ENCODE measurements at places on chromosomes 6 and 20.

DNA sequence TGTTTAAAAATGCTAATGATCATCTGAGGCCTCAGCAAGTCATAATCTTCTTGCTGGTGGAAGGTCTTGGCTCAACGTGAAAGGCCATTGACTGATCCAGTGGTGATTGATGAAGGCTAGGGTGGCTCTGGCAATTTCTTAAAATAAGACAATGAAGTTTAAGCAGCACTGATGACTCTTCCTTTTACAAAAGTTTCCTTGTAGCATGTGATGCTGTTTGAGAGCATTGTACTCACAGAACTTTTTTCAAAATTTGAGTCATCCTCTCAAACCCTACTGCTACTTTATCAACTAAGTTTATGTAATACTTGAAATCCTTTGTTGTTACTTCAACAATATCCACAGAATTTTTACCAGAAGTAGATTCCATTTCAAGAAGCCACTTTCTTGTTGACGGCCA is 382.3 kb downstream of the ESR1 start:
- no peak for DNase-seq

DNA sequence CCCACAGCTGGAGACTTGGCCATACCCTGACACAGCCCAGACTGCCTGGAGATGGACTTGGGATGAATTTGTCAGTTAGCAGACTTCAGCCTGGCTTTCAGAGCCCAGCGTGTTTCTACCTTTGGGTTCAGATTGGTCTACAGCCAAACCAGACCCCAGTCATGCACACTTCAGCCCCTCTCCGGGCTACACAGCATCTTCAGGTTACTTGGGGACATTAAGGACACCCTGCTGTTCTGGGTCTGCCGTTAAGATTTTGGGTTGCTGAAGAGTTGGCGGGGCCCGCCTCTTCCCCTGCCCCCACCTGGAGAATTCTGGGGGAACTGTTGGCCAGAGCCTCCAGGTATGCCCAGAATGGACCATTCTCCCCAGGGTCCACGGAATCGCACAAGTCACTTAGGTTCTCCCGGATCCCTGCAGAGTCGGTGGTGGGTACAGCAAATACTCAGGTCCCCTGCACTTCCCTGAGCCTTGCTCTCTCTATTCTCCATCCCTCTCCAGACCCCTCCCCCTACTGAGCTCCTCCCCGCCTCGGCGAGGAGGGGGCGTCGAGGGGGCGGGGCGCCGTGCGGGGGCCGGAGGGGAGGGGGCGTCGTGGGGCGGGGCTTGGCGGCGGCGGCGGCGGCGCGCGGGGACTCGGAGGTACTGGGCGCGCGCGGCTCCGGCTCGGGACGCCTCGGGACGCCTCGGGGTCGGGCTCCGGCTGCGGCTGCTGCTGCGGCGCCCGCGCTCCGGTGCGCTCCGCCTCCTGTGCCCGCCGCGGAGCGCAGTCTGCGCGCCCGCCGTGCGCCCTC is at the start of gene PTK7:
Gene PTK7 (plus strand): TSS at position 645 of the 794 bp plus-strand sequence. CDS start 175 bp downstream, outside the sequence.
- DNase-seq, result peak; percentile 88

DNA sequence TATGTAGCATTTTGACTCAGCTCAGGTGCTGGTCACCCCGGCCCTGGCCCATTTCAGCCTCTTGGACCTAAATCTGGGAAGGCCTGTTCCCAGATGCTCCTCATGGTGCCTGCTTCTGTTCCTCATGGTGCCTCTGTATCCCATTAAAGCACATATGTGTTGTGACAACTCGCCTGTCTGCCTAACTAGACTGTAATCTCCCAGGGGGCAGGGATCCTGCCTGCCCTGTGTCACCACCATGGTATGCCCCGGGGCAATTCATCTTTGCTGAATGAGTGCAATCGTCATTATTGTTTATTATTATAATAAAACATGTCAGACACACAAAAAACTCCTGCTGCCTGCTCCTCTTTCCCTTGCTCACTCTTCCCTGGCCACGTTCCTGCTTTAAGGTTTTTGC is 62.0 kb downstream of the ZFP64 start:
- DNase-seq, result no peak

DNA sequence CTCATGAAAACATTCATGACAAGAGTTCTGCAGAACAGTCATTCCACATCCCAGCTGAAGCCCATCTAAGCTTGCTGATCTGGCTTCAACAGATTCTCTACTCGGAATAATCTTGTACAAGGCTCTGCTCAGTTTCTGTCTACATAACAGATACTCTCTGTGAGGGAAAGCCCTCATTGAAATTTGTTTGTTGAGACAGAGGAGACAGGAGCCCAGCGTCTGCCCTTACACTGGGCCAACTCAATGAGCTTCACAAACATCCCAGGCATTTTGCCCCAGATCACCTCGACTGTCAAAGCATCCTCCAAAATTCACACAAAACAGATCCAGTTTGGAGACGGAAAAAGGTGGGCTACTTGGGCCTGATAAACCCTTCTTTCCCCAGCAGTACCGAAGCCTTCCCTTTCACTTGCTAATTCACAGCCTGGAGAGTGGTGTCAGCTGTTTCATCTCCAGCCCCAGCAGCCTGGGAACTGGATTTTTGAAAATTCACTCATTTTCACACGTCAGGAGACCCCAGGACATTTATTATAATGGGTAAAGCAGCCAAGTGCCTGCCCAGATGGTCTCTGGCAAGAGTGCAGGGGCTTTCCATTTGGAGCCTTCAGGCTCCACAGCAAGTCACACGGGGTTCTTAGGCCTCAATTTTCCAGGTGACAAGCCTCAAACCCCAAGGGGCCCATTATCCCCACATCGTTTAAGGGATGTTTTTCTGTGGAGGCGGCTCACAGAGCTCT is 7.3 kb downstream of the CCDC167 start:
- DNase-seq, result peak; percentile 85

DNA sequence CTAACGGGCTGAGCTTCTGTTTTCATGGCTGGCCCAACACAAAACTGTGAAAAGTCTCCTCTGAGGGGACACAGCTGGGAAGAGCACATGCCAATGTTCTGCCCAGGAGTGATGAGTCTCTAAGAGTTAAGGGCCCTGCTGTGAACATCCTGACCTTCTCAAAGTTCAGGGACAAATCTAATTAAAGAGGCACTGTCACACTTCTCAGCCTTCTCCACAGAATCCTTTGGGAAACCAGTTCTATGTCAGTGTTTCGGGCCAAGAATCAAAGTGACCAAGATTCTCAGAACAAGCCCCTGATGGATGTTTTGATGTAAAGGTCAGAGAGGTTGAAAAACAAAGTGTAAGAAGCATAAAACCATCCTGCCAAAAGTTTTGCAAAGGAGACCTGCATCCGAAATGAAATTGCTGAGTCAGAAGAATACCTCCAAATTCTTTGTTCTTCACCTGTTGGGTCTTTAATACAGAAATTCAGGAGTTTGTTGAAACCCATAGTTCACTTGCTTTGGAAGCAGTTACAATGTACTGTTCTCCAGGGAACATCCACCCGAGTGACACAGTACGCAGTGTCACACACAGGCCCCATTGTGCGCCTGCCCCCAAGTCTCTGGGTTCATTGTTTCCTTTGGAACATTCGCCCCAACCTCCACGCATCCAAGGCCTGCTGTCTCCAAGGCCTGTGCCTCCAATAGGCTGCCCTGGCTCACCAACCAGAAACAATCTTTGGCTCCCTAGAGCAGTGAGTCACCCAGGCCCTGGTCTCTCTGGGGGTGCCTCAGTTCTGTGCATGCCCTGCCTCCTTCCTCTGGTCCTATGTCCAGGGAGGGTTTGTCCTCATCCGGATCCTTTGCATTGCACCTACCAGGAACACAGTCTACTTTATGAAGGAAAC is 65.5 kb upstream of the QKI start:
- no peak for DNase-seq

DNA sequence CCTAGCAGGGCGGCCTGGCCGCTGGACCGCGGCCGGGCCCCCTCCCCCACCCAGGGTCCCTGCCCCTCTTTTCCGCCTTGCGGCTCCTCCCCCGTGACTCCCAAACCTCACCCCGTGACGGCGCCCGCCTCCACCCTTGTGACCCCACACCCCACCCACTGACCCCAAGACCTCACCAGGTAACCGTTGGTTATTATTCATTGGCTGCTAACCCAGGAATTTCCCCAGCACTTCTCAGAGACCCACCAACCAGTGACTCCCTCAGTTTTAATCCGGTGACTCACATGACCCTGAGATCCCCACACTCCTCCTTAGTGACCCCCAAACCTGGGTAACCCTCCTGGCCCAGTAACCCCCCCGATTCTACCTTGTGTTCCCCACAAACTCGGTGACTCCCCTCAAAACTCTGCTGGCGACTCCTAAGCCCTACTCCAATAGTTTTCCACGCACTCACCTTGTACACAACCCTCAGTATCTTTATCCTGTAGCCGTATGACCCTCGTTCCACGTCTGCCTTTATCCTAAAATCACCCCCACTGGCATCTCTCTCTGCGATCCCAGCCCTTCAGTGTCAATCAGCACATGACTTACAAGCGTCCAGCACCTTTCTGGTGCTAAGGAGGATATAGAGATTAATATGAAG is 534 bp downstream of the ZNF76 start:
- peak; percentile 69 for DNase-seq

GRCh38 chr20:3115190-3116107 is 30.9 kb upstream of the AVP start:
- peak; percentile 62 for DNase-seq

- DNase-seq, result no peak
Measured at GRCh38 chr6:69820018-69820417, 23.2 kb upstream of the LMBRD1 start.

DNA sequence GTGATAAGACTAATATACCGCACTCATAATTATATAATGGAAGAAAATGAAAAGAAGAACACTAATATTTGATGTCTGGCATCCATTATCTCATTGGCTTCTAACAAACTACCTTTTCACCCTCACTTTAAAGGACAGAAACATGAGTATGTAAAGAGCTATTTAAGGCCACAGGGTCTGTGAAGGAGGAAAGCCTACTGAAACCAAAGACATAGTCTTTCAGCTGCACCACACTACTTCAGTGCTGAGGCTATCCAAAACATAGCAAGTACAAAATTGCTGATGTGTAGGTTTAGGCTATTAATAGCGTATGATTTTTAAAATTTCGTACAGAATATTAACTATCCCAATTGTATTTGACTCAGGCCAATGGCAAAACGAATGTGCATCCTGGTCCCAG is 38.2 kb upstream of the SLC2A12 start:
- no peak for DNase-seq

DNA sequence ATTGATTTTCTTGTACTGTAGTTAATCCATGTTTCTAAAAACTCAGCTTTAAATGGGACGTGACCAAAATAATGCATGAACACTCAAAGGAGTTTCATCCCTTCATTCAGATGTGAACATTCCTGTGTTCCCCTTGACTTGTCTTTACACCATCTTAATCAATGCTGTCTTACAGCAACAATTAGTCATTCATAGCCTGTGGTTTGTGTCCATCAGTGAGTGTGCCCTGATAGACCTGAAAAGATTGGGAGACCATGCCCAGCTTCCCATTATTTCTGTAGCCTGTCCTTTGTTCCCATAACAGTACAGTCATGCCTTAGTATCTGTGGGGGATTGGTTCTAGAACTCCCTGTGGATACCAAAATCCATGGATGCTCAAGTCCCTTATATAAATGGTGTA is 23.9 kb downstream of the NT5E start:
- no peak for DNase-seq

- no peak for DNase-seq
Measured at GRCh38 chr6:163585932-163586437, 171.5 kb downstream of the QKI start.

GRCh38 chr20:52124821-52125220 is 66.8 kb downstream of the ZFP64 start:
- DNase-seq, result no peak

- DNase-seq, result no peak
Measured at GRCh38 chr6:155142168-155143028, 121.4 kb upstream of the CLDN20 start.

- DNase-seq, result peak; percentile 79
Measured at GRCh38 chr20:57390604-57391438, at the start of gene RBM38. Gene RBM38, plus strand, starts transcription at chr20:57391396. Its CDS starts 186 bp downstream, at chr20:57391582.

- DNase-seq, result no peak
Measured at GRCh38 chr6:33132081-33132524, 56.3 kb downstream of the HLA-DPB1 start.

GRCh38 chr20:237929-238328 is 10.9 kb downstream of the DEFB129 start:
- DNase-seq, result no peak

- DNase-seq, result peak; percentile 58
Measured at GRCh38 chr6:107716688-107717089, 107.4 kb downstream of the SCML4 start.

DNA sequence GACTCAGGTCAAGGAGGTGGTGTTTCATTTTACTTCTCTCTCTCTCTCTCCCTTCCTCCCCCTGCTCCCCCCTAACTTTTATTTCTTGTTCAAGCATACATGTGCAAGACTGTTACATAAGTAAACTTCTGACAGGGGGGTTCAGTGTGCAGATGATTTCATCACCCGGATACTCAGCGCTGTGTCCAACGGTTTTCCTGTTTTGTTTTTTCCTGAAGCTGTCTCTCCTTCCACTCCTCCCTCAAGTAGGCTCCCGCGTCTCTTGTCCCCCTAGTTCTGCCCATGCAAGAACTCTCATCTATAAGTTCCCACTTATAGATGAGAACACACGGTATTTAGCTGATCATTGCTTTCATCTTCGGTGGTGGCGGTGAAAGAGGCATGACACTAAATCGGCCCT is 751.9 kb upstream of the DEFB115 start:
- no peak for DNase-seq

GRCh38 chr6:9848094-9848493 is 566.8 kb downstream of the TFAP2A start:
- no peak for DNase-seq

DNA sequence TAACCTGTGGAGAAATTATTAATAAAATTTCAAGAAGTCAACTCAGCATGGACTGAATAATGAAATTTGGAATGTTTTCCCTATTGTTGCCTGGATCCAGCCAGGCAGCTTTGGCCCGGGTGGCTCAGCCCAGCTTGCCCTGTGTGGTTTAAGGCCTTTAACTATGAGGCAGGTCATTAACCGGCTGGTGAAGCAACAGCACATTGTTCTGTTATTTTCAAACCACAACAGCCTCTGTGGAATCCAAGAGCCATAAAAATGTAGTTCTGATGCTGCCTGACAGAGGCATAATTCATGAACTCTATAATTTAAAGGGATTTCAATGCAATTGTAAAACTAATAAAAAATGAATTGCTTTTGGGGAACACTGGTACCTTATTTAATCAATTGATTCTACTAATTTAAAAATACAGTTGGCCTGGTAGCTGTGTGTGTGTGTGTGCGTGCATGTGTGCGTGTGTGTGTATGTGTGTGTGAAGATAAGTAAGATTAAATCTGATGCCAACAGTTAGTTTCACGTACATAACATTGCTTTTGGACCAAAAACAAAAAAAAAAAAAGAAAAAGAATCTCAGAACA is 117.7 kb downstream of the RPS12 start:
- no peak for DNase-seq

GRCh38 chr6:71457929-71458328 is 169.3 kb downstream of the OGFRL1 start:
- DNase-seq, result peak; percentile 47

DNA sequence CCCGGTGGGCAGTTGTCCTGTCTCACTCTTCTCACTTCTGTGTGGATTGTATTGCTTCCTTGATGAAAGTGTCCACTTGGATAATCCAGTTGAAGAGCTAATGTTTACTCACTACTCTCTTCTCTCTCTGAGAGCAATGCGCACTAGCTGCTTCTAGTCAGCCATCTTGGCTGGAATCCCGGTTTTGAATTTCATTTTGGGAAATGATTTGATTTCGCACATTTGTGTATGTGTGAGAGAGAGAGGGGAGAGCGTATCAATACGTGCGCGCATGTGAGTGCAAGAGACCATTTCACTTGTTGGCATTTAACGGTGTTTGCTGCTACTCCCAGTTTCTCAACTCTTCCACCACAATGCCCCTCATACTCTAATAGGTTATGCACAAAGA is 67.8 kb downstream of the KLHL32 start:
- no peak for DNase-seq

GRCh38 chr20:58965270-58966064 is 15.6 kb upstream of the NELFCD start:
- DNase-seq, result no peak

Data from NCI-H2171 (cell line).